ENCODE measurements at places on chromosomes 2 and 18.

- DNase-seq = no peak
Observed at GRCh38 chr18:6718267-6718666, 11.2 kb upstream of the ARHGAP28 start.

DNA sequence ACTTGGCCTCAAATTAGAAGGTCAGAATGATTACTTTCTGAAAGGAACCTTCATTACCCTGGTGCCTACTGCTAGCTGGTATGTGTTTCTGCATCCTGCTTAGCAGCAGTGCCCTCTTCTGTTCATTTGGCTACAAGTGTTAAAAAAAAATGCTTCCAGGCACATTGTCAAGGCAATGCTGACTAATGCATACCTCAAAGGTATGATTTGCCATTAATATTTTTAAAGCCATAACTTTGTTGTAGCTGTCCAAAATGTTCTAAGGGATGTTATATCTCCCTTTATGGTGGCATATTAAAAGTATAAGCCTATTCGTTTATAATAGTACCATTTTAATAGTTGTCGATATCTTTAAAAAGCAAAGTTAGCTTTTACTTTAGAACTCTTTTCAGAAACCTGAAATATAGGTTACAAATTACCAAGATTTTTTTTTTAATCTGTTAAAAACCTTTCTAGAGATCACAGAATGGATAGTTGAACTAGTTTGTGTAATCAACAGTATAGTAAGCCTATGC is 52.0 kb upstream of the FAM171B start:
- peak; percentile 14 for DNase-seq

GRCh38 chr18:53629337-53629736 is 595.1 kb downstream of the MBD2 start:
- no peak for DNase-seq

GRCh38 chr2:233929352-233930022 is 12.3 kb downstream of the TRPM8 start:
- DNase-seq = peak; percentile 9

DNA sequence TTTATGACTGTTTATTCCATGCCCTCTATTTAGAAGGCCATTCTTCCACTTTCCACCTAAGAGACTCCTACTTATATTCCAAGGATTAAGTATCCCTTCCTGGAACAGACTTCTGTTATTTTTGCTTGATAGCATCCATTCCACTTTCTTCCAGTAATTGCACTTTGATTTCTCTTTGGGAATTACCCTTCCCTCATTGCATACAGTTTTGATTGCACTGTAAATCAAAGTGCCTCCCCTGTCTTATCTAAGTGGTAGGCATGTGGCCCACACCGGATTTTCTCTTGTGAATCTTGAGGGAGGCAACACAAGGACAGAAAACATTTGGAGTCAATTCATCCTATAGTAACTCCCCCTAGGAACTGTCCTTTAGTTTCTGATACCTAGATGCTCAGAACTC is 120.4 kb downstream of the PDE11A start:
- DNase-seq = no peak

GRCh38 chr2:191303140-191304005 is 58.2 kb downstream of the MYO1B start:
- DNase-seq = no peak

DNA sequence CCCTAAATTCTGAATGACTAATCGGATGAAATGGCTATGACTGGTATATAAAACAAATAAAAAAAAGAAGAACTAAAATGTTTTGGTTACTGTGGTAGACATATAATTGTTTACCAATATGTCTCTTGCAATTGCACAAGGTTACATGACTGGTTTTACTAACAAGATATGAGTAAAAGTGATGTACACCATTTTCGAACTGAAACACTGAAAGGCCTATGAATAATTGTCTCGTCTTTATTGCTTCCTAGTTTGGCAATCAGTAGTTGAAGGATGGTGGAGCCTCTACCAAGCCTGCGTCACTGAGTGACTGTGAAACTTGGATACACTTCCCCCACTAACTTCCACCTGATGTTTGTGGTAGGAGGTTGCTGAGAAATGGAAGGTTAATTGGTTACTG is 16.5 kb downstream of the CDH19 start:
- no peak for DNase-seq

DNA sequence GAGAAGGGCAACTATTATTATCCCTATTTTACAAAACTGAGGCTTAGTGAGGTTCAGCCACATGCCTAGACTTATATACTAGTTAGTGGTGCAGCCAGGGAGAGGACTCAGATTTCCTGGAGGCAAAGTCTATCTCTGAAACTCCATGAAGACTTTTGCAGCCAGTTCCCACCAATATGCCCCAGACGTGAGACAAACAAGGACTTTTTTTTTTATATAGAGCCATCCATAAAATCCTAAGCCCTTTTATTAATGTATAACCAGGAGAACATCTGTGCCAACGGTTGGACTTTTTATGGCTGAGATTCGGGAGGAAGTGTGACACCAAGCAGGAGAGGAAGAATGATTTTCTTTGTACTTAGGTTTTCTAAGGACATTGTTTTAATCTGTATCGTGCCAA is 29.9 kb downstream of the LIPG start:
- DNase-seq = peak; percentile 30

DNA sequence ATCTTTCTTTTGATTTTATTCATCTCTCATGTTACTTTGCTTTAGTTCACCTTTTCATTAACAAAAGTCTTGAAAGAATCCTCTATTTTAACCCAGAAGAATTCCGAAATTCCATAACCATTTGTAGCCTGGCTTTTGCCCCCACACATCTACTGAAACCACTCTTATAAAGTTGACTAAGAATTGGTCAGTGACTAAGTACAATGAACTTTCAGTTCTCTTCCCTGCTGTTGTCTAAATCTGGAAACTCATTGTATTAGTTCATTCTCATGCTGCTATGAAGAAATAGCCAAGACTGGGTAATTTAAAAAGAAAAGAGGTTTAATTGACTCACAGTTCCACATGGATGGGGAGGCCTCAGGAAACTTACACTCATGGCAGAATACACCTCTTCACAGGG is 49.9 kb upstream of the PNPT1 start:
- no peak for DNase-seq

DNA sequence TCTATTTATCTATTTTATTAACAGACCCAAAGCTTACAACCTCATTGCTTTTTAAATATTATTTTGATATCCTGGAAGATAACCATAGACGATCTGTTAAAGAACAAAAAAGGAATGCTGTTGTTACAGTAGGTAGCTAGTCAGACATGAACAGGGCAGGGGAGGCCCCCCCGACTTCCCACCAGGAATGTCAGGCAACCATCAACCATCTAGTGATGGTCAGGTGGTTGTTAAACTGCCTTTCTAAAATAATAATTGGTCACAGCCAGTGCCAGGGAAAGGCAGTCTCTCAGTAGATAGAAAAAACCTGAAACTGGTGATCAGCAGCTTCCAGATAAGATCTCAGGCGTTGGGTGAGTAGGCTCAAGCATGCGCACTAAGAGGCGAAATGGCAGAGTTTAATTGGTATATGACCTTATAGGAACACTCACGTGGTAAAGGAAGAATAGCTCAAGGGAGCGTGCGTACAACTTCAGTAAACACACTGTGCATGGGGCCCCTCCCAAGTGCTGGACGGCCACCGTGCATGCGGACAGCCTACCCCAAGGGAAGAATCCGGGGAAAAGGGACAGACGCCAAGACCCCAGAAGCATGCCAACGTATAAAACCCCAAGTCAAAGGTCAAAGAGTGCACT is 32.5 kb upstream of the CCL20 start:
- peak; percentile 74 for DNase-seq

DNA sequence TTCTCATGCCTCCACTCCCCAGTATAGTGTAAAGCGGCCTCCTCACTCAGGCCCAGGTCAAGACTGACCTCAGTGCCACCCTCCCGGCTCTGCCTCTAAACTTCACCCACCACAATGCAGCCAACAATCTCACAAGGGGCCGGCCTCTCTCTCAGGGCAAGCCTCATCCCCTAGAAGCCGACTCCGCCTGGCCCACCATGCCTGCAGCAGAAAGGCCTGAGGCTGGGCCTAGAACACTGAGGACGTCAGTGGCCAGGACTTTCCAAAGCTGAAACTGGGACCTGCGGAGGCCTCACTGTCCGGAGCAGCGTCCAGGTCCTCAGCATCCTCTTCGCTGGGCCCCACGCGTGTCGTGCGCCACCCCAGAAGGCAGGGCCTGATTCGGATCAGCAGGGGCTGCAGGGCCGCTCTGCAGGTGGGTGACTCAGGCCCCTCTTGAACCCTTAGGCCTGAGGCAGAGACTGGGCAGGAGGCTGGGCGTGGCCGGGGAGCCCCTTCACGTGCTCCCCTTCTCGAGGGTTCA is 52.9 kb downstream of the PKDCC start:
- DNase-seq = no peak

- DNase-seq = peak; percentile 4
Observed at GRCh38 chr18:25352629-25353005, 651 bp upstream of the ZNF521 start.

DNA sequence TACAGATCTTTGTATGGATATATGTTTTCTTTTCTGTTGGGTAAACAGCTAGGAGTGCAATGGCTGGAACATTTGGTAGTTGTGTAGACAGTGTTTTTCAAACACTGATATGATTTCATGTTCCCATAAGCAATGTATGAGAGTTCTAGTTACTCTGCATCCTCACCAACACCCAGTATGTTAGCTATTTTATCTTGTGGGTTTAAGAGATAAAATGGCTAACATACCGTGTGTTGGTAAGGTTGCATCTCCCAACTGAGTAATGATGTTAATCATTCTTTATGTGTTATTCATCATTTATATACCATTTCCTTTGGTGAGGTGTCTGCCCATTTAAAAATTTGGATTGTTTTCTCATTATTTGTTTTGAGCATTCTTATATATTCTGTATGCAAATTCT is 65.7 kb downstream of the LYPD6B start:
- DNase-seq = no peak

DNA sequence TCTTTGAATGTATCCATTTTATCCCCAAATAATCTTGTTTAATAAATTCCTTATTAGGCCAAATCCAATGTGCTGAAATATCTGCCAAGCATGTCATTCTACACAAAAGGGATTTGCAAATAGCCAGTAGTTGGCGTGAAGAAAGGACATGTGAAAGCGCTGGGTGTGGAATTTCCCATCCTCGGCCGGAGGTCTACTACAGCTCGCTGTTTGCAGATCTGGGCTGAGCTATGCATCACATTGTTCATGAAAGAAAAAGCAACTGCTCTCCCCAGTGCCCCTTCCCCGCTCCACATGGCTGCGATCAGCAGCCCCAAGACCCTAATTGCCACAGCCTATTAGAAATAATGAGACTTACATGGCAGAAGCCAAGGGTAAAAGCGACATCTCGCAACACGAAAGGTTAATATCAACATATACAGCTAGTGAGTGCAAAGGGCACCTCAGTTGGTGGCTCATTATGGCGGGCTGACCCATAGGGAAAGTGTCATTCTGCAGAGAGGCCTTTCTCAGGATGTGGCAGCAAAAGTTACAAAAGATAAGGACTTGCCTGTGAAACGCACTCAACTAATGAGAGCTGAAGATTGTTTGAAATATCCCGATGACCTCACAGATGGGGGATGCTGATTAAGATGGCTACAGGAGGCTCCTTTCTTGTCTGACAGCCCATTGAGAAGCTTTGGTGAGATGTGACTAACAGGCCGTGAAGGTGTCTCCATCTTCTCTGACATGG is 126.9 kb upstream of the CYP1B1 start:
- no peak for DNase-seq

DNA sequence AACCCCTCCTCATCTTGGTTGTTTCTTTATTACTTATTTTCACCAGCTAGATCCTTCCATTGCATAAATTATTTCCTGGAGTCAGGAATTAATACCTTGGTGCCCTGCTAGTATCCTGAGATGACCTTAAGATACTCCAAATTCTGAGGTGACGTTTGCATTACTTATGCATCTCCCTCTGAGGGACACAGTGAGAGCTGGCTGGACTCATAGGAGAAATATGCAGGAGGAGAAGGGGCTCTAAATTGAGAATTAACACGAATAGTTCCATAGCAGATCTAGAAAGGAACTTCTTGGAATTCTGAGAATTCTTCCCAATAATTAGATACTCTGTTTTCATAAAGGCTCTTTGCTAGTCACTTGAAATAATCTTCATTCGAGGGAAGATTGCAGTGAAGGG is 310.6 kb upstream of the ZEB2 start:
- DNase-seq = no peak

DNA sequence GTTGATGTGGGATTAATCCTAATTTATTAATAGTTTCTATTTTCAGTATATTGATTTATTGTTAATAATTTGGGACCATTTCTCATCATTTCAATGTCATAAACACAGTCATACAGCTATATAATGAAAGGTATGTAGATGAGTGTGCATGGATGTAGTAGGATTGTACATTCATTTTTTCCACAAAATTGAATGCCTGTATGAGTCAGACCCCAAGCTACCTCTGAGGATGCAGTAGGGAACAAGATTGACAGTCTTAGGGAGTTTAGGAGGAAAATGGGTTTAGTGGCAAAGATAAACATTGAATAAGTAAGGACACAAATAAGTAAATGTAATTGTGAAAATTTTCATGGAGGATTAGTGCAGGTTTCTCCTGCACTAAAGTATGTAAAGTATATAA is 14.1 kb upstream of the TMEFF2 start:
- DNase-seq = no peak

DNA sequence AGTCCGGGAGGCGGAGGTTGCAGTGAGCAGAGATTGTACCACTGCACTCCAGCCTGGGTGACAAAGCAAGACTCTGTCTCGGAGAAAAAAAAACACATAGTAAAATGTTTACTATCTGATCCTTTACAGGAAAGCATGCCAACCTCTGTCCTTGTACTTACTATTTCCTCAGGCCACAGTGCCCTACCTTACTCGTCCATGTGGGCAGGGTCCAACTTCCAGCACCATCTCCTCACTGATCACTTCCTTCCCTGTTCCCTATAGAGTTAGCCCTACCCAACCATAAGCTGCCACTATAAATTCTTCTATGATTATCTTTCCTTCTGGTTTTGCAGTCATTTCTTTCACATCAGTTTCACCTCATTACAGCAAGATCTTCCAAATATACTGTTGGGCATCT is 136.2 kb downstream of the MYO5B start:
- DNase-seq = peak; percentile 36

DNA sequence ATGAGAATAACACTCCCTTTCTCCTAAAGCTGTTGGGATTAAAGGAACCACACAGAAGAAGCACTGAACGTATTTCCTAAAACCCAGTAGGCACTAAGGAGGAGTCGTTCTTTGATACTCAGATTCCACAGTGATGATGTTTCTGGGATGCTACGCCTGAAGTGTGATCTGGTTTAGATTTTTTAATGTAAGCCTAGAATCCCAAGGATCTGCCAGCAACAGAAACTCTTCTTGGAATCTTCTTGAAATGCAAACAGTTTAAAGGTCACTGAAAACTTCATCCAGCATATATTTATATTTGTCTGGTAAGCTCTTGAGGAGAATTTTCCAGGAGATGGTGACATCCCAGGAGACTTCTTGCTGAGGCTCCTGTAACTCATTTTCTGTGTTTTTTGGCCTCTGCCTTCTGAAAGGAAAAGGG is 247.6 kb upstream of the TRIB2 start:
- DNase-seq = no peak

- no peak for DNase-seq
Observed at GRCh38 chr18:33594799-33595198, 16.8 kb downstream of the ASXL3 start.

DNA sequence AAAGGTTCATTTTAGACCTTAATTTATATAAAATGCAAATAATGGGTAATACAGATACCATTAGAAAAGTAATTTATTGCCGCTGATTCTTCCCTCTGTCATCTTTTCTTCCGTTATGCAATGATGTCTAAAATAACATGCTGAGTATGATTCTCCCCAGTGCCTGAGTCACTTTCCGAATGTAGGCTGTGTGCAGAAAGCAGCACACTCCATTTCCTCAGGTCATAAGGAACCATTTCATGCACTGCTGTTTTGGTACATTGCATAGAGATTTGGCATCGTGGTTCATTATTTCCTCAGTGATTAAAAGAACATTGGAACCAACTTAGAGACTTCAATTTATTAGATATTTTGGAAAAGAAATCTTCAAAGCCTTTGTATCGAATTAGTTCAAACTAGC is 173.5 kb downstream of the CDH2 start:
- no peak for DNase-seq
